ENCODE measurements at places on chromosomes 7 and 10.

DNA sequence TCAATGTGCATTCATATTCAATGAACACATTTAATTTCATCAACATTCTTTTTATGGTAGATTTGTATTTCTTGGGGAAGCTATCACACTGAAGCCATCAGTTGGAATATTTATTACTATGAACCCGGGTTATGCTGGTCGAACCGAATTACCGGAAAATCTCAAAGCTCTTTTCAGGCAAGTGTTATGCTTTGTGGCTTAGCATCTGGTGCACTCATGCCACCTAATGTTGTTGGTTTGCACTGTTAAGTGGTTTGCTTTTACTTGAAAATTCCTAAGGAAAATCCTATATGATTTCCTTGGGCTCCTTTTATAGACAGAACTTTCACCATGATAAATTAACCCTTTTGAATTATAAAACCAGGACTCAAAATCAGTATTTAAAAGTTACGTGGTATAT is 147.9 kb downstream of the DNAH11 start:
- DNase-seq: no peak

GRCh38 chr10:47383261-47384147 is 589 bp downstream of the ZNF488 start:
- no peak for DNase-seq

- DNase-seq: no peak
These were observed 27.4 kb upstream of the PSAP start for GRCh38 chr10:71878327-71879034.

DNA sequence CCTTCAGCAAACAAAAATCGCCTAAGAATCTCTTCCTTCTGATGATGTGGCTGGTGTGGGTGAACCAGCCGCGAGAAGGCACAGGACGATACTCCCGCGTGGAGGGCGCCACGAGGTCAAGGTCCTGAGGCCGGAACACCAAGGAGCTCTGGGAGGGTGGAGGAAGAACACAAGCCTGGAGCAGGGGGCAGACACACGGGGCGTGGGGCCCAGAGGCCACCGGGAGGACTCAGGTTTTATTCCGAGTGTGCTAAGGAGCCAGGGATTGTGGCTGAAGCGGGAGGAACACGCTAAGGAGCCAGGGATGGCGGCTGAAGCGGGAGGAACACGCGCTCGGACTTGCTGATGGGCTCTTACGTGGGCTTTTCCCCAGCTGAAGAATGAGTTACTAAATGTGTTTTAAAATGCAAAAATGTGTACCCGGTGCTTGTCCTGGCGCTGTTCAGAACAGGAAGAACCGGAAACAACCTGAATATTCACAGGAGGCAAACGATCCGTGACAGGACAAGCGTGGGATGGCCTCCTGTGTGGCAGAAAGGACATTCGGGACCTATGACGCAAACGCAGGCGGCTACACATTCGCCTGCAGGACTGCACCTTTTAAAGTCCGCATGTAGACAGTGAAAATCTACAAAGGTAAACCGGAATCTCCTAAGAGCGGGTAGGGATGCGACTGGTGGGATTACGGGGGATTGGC is 64.0 kb downstream of the MAD1L1 start:
- DNase-seq: no peak

DNA sequence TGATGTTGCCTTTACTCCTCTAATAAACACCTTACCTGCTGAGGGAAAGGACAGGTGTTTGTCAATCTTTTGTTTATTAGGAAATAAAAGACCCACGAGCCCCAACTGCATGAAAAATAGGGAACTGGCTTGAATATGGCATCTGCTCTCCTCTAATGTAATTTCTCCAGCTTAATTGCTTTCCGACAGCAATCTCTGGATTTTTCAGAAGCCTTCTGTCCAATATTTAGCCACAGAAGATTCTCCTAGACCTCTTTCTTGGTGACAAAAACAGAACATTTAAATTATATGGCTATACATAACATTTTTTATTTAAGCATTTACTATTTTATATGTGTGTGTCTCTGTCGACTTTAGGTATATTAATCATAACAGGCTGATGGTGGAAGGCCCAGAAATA is 317.4 kb upstream of the ADARB2 start:
- DNase-seq: no peak

DNA sequence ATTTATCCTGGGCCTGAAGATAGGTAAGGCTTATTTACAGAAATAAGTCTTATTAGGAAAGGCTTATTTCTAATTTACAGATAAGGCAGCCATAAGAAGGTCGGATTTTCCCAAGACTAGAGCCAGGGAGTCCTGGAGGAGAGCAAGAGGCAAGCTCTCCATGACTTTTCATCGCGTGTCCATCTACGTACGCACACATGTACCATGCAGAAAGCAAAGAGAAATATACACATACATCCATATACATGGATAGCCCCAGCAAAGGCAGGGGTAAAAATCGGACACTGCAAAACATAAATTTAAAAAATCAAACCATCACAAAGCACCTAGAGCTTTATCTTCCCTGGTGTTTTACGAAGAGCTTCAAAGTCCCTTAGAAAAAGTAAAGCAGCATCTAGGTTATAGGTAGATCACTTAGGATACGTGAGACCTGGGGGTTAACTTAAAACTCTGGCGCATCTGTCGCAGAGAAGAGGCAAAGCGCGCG is 25.8 kb upstream of the ZRANB1 start:
- DNase-seq: peak; percentile 39

- DNase-seq: no peak
These were observed 60.1 kb upstream of the ZPBP start for GRCh38 chr7:50153148-50153547.

- DNase-seq: peak; percentile 26
These were observed 45.6 kb upstream of the LRRC4 start for GRCh38 chr7:128076796-128077271.

DNA sequence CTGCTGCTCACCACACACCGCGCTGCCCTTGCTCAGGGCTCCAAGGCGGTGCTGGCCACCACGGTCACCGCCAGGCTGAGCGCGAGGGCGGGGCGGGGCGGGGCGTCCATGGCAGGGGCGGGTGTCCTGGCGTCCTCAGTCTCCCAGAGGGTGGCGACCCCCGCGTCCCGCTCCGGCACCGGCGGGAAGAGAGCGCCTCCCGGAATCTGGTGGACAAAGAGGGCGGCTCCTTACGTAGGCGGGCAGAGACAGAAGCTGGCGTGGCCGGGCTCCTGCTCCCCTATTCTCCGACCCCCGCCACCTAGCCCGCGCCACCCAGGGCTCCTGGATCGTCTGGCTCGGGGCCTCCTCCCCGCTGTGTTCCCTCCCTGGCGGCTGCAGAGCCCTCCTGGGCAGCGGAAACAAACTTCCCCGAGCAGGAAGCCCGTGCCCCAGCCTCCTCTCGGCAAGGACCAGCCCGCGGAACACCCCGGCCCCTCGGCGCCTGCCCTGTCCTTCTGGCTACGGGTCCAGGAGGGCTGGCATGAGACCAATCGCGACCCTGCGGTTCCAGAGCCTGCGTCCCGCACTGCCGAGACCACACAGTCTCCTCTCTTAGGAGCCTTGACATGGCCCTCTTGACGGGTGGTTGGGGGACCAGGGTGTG is 133.8 kb upstream of the ZNF92 start:
- peak; percentile 60 for DNase-seq

- no peak for DNase-seq
These were observed 112.2 kb downstream of the EXOC4 start for GRCh38 chr7:133364959-133365690.

DNA sequence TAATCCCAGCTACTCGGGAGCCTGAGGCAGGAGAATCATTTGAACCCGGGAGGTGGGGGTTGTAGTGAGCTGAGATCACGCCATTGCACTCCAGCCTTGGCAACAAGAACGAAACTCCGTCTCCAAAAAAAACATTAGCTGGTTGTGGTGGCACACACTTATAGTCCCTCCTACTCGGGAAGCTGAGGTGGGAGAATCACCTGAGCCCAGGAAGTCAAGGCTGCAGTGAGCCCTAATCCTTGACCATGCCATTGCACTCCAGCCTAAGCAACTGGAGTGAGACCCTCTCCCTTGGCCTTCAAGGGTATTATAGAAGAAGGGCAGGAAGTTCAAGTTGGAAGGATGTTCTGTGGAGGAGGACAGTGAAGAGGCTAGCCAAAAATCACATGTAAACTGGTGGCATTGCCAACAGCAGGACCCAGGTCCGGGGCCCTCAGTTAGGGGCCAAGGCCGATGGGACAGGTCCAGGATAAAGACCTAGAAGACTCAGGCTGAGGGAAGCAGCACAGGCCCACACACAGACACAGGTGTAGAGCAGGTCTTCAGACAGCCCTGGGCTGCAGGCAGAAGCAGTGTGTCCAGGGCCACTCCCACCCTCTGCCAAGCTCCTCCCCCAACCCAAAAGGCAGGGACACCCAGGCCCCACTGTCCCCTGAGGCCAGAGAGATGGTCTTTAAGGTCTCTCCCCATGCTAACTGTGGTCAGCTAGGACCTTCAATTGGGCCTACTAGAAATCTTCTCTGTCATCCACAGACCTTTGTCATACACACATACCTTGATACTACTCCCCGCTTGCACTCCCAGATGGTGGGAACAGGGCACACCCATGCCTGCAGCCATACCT is 8.4 kb upstream of the SAMD8 start:
- DNase-seq: no peak

- DNase-seq: no peak
These were observed 343.3 kb upstream of the MKI67 start for GRCh38 chr10:128469515-128469914.

GRCh38 chr7:95026018-95026417 is 118.6 kb downstream of the PPP1R9A start:
- DNase-seq: no peak

GRCh38 chr10:97138174-97138573 is 47.6 kb downstream of the SLIT1 start:
- DNase-seq: peak; percentile 46

DNA sequence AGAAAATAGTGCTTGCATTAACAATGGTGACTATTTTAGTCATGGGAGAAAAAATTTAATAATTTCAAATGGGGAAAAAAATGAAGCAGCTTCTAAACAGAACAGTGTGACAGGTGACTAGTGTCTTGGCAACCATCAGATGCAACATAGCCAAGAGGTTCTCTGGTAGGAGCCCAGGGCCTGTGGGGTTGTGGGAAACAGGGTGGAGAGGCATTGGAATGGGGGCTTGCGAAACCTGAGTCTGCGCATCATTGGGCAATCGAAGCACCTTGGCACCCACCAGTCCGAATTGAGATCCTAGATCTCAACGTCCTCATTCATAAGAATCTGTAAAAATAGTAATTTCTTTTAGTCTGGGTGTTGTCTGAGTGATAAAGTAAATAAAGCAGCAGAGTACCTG is 19.2 kb upstream of the PARD3 start:
- no peak for DNase-seq

DNA sequence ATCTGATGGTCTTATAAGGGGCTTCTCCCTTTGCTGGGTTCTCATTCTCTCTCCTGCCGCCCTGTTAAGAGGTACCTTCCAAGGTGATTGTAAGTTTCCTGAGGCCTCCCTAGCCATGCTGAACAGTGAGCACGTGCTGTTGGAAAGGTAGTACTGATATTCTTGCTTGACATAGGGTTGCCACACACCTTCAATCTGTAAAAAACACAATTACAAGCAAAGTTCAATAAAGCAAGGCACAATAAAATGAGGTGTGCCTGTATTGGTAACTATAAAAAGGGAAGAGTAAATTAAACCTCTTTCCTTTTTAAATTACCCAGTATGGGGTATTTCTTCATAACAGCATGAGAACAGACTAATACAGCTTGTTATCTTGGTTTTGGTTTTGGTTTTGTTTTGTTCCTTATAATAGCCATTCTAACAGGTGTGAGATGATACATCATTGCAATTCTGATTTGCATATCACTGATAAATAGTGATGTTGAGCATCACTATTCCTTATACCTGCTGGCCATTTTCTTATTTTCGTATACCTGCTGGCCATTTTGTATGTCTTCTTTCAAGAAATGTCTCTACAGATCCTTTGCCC is 164.9 kb upstream of the TRIM24 start:
- no peak for DNase-seq

- DNase-seq: no peak
These were observed 54.1 kb upstream of the PDCD4 start for GRCh38 chr10:110817614-110818013.

DNA sequence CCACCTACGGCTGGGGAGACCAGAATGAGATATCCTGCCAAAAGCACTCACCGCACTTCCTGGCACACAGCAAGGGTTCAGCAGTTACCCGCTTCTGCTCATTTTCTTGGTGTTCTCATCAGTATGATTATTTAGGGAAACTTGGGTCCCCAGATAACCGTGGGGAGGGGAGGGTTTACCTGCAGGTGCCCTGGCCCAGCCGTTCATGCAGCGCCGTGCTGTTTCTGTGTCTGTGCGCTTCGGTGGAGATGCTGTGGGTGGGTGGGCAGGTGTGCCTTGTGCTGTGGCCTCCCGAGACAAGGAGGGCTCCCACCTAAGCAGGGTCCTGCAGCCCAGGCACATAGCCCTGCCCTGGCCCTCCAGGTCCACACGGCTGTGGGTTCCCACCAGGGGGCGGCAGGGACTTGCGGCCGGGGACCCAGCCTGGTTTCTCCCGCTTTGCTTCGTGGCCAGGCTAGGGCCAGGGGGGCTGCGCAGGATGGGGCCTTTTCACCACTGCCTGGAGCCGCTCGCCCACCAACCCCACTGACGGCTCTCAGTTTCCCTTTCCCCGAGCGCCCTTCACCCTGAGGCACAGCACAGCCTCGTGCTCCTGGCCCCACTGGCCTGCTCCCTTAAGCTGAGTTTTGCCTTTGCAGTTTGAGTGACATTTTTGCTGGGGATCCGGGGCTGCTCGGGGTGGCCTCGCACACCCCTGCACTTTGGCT is 78.5 kb downstream of the LHPP start:
- peak; percentile 73 for DNase-seq

- no peak for DNase-seq
These were observed at the start of gene HMX3 for GRCh38 chr10:123135415-123136141. Gene HMX3 (plus strand): TSS chr10:123135970. CDS start chr10:123136051, 81 bp downstream.

DNA sequence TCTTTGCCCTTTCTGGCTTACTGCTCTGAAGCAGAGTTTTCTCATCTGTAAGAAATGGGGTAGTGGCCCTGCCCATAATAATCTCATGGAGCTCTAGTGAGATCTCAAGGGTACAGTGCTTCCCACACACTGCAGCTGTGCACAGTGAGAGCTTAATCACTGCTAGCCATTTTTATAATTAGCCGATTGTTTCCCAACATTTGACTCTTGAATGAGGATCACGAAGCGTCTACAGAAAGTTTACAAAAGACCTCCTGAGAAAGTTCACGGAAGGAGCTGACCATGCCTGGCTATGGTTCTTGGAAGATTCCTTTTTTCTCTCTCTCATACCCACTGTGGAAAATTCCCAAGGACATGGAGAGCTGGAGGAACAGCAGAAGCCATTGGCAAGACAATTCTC is 70.4 kb downstream of the FAM171A1 start:
- no peak for DNase-seq

Data from hepatocyte (in vitro differentiated cells).